ENCODE measurements at places on chromosomes 6 and 20.

DNA sequence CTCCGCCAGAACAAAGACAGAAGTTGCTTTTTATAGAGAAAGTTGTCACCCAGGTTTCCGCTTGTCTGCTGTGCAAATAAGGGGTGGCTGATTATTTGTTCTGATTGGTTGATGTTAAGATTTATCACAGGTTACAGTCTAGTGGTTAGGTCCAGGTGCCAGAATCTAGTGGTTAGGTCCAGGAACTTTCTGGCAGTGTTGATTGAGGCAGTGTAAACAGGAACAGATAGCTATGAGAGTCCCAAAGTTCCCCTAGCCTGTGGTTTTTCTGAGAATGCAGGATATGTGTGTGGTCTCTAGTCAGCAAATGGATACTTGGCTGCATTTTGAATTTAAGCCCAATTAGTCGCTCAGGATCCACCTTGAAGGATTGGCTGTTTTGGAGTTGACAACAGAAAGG is 148.0 kb downstream of the TMEM200A start:
- no peak for DNase-seq

DNA sequence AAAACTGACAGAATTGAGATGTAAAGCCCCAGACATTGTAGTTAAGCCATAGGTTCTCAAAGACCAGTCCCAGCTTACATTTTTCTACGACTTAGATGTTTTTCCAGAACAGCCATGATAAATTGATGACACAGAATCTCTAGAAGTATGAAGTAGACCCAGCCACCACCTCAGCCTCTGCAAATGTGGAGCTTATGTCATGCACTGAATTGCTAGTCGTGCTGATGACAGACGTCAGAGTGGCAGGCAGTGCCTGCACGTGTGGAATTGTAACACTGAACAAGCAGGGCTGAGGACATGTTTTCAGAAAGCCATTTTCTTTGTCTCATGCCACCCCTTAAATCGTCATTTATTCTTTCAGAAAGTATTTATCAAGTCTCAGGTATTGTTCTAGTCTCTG is 72.4 kb upstream of the TMEM181 start:
- no peak for DNase-seq

GRCh38 chr6:74409447-74409846 is 713.4 kb downstream of the CD109 start:
- no peak for DNase-seq

DNA sequence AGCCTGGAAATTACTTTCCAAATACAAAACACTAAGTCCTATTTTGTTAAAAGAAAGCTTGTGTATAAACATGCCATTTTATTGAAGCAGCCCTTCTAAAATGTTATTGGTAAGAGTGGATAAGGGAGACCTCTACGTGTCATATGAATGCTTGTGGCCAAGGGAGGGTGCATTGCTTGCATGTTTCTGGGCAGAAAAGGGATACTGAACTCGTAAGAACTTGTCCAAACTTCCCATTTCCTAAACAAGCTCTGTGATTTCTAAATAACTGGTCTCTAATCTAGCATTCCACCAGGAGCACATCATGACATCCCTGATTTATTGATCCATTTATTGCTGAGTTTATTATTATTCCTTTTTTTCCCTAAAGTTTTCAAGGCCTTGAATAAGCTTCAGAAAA is 474.1 kb downstream of the CD109 start:
- no peak for DNase-seq

GRCh38 chr6:38264605-38265004 is 375.1 kb downstream of the BTBD9 start:
- no peak for DNase-seq

DNA sequence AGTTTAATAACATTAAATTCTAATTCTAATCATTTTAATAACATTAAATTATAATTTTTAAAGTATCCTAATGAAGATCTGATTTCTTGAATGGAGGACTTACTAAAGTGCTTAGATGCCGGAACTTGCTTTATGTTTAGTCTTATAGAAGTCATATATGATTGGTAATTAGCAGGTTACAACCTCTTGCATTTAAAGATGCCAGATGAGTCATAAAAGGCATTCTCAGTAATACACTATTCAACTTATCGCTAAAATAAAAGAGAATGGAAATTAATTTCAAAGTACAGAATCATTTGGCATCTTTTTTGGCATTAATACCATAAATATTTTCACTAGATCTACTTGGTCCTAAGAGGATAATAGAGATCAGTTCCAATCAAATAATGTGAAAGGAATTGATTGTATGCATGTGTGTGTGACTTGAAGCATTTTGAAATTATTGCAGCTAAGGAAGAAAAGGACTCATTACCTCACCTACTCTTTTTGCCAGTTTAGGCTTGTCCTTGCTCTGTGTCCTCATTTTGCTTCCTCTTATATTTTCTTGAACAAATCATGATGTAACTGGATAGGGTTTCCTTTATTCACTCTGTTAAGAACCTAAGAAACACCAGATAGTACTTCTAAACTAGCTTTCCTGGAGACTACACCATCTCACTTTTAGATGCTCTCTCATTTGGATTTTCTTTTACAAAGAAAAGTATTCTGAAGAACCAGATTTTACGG is 2.7 kb downstream of the COL21A1 start:
- DNase-seq, result no peak

GRCh38 chr6:158283304-158283980 is 28.8 kb upstream of the TULP4 start:
- DNase-seq, result no peak

GRCh38 chr20:15196547-15197255 is 859.3 kb upstream of the FLRT3 start:
- DNase-seq, result no peak

DNA sequence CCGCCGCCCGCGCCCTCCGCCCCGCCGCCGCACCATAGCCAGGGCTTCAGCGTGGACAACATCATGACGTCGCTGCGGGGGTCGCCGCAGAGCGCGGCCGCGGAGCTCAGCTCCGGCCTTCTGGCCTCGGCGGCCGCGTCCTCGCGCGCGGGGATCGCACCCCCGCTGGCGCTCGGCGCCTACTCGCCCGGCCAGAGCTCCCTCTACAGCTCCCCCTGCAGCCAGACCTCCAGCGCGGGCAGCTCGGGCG is 1.5 kb downstream of the FOXC1 start:
- no peak for DNase-seq

DNA sequence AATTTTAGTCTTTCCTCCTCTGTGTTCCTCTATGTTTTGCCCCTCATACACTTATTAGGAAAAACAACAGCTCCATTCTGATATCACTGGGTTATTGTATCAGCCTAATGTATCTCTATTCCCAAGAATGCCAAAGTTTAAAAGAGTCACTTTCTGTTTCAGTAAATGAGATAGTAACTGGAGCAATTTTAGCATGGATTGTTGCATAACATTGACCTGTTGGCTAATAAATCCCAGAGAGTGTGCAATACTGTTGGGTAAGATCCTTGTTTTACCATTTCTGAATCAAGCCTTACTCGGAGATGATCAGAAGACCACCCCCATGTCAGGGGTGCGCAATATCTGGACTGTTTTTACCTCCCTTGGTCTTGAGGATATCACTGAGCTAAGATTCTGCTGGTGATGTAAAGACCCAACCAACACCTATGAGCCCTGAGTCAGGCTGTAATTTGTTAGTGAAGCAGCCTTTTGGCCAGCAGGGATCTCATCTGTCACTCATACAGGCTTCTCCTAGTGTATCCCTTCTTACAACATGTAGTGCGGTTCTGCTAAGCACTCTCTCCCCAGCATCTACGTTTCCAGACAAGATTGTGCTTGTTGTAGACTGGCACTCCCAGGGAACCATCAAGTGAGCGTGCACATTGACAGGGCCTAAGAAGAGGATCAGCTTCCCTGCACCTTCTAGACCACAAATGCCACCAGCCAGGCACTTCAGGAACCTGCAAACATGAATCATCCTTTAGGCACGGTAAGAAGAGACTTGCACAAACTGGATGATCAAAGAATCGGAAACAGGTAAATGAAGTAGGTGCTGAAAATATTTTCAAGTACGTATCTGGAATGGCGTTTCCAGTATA is 11.5 kb upstream of the IPCEF1 start:
- no peak for DNase-seq

- DNase-seq, result no peak
Observed at GRCh38 chr6:148790404-148790803, 43.6 kb downstream of the UST start.

GRCh38 chr6:126118058-126118755 is 131.9 kb downstream of the TRMT11 start:
- DNase-seq, result no peak

DNA sequence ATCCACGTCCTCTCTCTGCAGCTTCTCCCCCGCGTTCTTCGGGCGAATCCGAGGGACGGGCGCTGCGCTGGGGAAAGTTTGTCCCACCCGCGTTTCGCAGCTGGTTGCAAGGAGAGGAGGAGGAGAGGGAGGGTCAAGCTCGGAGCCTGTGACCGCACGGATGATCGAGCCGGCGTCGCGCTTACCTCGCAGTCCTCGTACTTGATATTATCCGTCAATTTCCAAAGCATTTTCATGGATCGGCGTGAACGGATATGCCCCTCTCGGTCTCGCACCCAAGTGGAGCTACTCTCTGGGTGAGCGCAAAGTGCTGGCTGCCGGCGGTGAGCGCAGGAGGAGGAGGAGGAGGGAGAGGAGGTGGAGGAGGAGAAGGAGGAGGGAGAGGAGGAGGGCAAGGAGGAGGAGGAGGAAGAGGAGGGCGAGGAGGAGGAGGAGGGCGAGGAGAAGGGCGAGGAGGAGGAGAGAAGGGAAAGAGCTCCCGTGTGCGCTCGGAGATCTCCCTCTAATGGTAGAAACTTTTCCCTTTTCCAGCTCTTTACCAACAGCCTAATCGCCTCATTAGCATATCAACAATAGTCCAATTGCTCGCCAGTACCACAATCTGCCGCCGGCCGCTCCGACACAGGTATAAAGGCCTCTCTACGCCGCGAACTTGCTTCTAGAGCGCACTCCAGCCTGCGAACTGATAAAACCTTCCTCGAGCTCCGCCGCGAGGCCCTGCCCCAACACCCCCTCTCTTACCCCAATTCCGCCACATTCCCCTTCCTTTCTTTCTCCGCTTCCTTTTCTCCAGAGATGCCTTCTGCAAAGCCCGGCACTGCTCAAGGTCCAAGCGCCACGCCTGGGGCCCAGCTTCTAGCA is at the start of gene TFAP2A:
Gene TFAP2A (minus strand): TSS at position 319 of the 861 bp plus-strand sequence. CDS start 83 bp downstream, at position 236.
- DNase-seq, result no peak

- no peak for DNase-seq
Observed at GRCh38 chr6:108557494-108558371, 3.0 kb upstream of the FOXO3 start.

DNA sequence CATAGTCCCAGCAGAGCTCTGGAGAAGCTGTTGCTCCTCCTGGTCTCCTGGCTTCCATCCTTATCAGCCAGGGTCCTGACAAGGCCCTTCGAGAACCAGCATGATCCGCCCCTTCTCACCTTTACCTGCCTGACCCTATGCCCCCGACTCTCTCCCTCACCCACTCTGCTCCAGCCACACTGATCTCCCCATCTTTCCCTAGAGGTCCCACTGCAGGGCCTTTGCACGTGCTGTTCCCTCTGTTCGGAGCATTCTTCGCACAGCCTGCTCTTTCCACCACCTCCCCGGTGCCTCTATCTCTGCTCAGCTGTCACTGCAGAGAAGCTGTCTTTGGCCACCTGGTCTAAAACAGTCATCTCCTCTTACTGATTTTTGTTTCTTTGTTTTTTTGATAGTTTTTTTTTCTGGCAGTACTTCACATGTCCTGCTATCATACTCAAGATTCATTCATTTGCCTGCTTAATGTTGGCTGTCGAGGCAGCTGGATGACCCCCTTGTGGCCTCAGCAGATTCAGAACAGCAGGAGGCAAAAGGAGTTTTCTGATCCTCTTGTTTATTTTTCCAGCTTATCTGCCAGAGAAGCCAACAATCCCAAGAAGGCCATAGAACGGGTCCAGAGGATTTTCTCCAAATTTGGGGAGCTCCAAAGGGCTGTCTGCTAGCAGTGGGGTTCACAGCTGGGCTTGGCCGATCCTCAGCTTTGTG is 1.6 kb upstream of the PTGIS start:
- no peak for DNase-seq

DNA sequence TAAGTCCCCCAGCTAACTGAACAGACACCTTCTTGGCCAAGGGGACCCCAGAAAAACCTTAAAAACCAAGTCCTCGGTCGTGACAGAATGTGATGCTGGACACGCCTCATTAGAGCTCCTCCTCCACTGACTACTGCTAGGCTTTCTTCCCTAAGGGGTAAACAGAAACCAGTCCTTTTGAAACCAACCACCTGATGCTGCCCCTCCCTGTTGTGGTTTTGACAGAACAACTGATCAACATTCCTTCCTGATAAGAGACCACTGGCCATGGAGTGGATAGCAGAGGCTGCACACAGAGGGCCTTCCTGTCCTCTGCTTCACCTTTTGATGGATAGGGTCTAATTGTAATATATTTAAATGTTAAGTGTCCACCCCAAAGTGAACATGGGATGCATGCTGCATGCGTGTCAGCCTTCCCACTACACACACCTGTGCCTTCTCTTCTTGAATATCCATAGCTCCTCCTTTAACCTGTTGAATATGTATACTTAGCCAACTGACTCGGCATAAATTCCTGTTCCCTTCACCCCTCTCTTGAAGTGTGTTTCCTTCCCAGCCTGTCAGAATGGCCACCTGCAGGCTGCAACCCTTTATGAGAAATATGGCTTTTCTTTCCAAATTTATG is 27.9 kb upstream of the SLC2A12 start:
- no peak for DNase-seq

DNA sequence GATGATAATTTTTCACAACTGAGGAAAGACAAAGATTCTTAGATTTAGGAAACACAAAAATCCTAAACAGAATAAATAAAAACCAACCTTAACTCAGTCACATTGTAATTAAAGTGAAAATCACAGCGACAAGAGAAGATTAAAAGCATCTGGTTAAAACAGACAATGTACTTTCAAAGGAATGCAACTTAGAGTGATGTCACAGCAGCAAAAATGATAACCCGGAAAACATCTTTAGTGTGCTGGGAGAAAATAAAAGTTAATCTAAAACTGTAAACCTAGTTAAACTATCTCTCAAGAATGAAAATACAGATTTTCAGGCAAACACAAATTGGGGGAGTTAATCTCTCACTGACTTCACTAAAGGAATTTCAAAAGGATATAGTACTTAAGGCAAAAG is 76.8 kb upstream of the OGFRL1 start:
- no peak for DNase-seq

DNA sequence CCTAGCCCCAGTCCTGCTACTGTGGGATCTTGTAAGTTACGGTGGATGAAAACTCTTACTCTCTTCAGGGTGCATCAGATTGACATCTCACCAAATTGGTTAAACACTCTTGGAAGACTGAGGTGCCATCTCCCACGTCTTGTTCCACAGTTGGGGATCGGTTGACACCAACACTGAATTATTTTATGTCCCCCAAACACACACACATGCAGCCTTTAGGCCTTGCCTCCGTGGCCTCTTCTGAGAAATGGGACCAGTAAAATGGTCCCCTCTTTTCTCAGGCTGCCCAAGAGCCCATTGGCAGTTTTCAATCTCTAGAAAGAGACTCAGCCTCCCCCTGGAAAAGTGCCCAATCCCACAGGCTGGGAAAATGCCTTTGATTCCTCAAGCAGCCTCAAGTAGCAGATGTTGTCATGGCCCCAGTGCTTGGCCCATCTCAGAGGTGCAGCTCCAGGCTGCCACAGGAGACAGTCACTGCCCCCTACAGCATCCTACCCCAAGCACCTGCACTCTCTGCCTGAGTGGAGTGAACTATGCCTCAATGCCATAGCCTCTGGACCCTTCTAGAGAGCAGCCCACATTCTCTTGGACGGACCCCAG is 163.9 kb downstream of the ANKRD60 start:
- no peak for DNase-seq

- DNase-seq, result no peak
Observed at GRCh38 chr6:2909718-2910117, 6.6 kb upstream of the SERPINB9 start.

Data from D721Med (cell line).